CMK (cell line): ENCODE measurements at places on chromosomes 3 and 15.

- no peak for DNase-seq
Observed at GRCh38 chr15:98085003-98085639, 124.6 kb downstream of the ARRDC4 start.

DNA sequence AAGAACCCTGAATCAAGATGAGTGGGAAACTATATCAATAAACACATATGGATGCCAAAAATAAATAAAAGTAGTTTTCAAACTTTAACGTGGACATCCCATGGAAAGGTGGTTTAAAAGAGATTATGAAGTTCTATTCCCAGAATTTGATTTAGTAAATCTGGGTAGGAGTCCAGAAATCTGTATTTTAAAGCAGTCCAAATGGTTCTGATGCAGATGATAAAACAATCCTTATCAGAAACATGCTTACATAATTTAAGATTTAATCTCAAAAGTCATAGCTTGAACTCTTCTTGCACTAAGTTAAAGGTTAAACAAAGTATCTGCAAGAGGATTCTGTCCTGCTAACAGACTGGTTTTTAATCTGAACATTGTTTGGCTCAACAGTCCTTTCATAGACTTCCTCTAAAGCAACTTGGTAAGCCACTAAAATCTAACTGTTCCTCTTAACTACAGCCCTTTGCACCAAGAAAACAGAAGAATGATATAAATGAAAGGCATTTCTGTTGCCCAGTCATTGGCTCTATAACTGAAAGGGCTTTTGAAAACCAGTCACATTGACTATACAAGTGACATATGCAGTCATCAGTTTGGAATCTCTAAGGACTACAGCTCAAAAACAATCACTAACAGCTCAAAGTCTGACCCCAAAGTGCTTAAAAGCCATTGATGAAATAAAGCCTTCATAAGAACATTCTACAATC is 23.4 kb upstream of the MAP4 start:
- DNase-seq: no peak

DNA sequence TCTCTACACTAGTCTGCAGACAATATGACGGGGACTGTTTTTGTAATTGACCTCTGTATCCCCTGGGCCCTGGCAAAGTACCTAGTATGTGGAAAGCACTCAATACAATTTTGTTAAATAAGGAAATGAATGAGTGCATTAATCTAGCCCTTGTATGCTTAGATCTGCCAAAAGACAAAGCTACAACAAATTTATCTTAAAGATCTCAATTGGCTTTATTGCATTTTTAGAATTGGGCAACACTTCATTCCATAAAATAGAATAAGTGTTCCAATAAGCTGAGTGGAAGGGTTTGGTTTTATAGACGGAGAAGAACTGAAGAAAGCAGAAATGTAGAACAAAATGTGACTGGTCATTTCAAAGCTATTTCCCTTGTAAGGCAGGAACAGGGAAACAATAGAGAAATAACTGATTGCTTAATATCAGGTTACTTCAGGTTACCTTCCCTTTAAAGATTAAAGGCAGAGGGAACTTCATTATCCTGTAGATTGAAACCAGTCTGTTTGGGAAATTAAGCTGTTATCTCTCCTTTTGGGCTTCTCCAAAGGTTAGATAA is 108.3 kb upstream of the MME start:
- no peak for DNase-seq

GRCh38 chr3:43347774-43348173 is 61.4 kb downstream of the SNRK start:
- DNase-seq: no peak

- no peak for DNase-seq
Observed at GRCh38 chr15:81165535-81165934, 31.1 kb upstream of the IL16 start.

GRCh38 chr3:171838218-171838720 is 4.9 kb upstream of the TMEM212 start:
- DNase-seq: no peak

DNA sequence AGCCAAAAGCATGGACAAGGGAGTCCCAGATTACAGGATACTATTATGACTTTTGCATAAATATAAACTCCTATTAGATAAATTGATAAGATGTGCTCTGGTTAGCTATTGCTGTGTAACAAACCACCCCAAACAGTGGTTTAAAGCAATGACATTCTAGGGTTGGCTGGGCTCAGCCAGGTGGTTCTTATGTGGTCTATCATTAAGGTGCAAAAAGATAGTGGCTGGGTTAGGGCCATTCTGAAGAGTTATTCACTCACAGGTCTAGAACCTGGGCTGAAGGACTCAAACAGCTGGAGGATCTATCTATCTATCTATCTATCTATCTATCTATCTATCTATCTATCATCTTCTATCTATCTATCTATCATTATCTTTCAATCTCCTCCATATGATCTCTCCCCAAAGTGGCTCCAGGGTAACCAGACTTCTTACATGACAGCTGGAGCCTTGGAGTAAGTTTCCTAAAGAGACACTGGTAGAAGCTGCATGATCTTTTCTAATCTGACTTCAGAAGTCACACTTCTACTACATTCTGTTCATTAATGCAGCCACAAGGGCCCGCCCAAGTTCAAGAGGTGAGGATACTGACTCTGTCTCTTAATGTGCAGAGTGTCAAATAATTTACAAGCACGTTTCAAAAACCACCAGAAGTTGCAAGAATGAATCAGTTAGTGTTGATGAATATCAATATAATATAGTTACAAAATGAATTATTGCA is 74.9 kb upstream of the XCR1 start:
- DNase-seq: no peak

DNA sequence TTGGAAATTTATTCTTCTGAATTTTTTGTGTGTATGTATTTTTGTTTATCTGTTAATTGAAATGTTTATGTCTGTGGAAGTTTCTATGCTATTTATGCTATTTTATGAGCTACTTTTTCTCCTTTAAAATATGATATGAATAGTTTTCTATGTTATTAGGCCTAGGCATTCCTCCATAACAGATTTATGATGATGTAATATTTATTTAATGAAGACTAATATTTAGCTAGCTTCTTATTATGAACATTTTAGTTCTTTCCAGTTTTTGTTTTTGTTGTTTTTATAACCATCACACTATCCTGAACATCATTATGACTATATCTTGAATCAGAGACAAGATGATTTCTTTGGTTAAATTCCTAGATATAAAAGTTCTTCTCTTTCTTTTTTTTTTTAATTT is 70.7 kb downstream of the P2RY1 start:
- DNase-seq: no peak

- DNase-seq: peak; percentile 68
Observed at GRCh38 chr3:171967137-171967783, 72.1 kb upstream of the FNDC3B start.

GRCh38 chr15:75684648-75685047 is 28.0 kb downstream of the CSPG4 start:
- DNase-seq: no peak

GRCh38 chr3:130702985-130703384 is 43.6 kb downstream of the PIK3R4 start:
- DNase-seq: no peak

- no peak for DNase-seq
Observed at GRCh38 chr15:58378241-58379085, 53.3 kb upstream of the LIPC start.

DNA sequence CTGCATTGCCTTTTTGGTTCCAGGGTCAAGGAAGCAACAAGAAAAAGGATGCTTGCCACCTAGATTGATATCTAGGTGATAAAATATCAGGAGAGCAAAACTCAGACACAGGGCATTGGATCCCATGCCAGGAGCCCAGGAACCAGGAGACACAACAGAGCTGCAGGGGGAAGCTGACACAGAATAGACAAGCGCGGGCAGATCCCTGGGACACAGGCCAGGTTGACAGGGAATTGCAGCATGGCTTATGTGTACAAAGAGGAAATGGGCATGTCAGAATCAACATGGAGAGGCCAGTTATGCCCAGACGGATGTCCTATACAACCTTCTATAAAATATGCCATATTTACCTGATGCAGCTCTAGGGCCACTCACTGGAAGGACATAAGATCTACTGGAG is 84.2 kb downstream of the SEMA6D start:
- no peak for DNase-seq

DNA sequence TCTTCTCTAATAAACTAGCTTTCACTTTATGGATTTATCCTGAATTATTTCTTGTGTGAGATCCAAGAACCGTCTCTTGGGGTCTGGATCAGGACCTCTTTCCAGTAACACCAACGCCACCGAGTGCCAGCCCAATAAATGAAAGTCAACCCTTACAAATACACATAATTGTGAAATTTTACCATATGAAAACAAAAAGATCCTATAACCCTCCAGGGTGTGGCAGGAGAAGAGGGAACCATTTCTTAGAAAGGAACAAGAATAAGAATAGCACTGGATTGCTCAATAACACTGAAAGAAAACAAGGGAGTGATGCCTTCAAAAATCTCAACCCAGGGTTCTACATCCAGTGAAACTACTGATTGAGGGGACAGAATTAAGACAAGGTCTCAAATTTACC is 51.6 kb upstream of the ACKR4 start:
- DNase-seq: no peak

GRCh38 chr3:98148751-98149150 is 1.5 kb downstream of the OR5H14 start:
- no peak for DNase-seq

DNA sequence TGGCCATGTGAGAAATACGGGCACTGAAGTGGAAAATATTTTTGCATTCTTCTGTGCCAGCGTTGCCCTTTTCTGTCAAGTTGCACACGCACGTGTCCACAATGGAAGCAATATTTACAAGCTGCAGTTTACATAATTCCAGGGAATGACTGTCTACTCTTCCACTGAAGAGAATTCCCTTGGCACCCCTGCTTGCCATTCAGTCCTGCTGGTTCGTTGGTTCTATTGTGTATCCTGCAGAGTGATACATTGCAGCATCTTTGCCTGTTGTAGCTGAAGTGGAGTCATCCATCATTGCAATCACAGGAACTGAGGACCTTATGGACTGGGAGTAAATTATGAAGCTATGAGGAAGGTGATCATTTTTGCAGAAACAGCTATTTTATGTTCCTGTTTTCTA is 759.4 kb downstream of the ROBO2 start:
- DNase-seq: no peak

DNA sequence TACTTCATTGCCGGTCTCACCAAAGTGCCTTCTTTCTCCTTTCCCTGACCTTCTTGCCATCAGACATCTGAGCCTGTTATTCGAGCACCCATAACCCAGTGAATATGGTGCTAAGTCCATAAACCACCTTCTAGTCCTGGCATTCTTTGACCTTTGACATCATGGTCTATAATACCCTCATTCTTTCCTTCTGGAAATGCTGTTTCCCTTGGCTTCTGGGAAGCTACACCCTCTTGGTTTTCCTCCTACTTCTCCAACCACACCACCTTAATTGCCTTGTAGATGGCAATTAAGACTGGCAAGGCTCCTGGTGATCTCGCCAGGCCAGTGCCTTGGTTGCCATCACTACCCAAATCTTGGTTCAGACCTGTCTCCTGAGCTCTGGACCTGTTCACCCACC is 56.1 kb upstream of the TRAK1 start:
- no peak for DNase-seq

GRCh38 chr3:143769616-143770015 is 78.7 kb downstream of the SLC9A9 start:
- DNase-seq: no peak

DNA sequence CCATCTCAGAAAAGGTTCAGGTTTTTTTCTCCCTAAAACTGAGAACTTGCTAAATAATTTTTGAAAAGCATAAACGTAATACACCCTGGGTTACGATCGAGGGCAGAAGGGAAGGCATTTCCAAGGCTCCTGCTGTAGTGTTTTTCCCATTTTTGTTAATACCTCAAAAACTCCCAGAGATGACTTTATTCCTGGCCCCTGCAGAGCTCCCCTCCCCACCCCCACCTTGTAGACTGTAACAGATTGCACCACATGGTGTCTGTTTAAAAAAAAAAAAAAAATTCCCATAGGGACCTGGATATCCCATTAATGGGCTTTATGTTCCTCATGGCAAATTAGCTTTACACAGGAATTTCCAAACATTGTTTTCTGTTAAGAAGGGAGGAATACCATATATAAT is 38.2 kb downstream of the FEZF2 start:
- no peak for DNase-seq

DNA sequence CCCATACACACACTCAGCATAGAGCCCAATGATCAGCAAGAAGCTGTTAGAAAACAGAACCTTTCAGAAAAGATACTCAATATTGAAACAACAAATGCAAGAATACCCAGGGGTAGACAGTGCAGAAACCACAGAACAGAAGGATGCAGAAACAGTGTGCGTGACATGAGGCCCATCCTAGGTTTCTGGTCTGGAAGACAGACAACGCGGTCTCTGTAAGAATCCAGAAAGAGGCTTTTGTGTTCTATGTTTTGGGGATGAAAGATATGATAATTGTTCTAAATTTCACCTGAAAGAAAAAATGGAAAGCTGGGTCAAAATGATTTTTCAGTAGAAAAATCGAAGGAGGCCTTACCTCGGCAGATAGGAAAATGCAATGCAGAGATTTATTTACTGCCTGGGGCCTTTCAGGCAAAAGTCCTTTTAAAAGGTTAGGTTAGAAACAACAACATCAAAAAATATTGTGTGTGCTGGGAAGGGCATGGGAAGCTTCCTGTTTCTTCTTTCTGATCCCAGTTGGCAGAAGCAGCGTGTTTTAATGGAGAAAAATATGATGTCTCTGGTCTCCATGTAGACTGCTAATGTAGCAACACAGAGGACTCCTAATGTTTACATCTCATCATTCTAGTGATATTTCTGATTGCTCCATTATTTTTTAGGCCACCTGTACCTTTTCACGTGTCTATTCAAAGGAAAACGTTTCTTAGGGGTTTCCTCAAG is 17.0 kb downstream of the SYNM start:
- DNase-seq: no peak

DNA sequence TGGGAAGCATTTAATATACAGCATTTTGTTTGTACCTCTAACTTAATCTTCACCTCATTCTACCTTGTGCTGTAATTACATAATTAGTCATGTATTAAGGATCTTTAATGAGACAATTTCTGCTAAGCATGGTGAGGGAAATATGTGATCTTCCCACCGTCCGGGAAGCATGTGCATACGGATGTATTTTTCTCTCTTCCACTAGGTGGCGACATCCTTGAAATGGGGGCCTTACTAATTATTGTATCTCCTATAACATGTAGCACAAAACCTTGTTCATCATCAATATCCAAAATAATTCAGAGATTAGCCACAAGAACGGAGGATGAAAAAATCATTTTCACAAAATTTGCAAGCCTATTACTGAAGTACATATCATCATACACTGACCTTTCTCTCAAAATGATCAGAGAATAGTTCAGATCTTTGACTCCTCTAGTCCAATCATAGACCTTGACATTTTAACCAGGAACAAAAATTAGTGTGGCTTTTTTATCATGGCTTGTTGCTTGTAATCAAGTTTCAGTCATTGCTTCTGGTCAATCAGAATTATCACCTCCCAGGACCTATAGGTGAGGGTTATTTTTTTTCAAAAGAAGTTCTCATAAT is 148.9 kb upstream of the GBE1 start:
- DNase-seq: no peak

DNA sequence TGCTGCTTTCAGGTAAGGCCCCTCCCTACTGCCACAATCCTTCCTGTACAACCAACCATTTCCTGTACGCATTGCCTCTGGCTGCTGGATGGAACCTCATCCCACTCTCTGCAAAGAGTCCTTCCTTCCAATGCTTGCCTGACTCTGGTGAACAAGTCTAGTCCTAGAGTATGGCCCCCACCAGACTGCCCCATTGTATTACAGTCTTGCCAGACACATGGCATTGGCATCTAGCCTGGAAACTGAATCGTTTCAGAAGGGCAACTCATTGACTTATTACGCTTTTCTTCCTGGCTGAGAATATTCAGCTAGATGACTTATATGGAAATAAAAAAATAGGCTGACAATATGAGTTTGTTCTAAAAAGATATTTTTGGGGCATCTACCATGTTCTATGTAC is 170.3 kb downstream of the SUCLG2 start:
- no peak for DNase-seq

- peak; percentile 96 for DNase-seq
Observed at GRCh38 chr15:74954515-74954914, 2.1 kb downstream of the RPP25 start.
